ENCODE measurements at places on chromosomes 5 and 9. TPM values are rescaled to one million over a fixed set of nuclear protein-coding genes. Genes with fewer than 3 reads are reported as not detected.

Gene MED22
- 43.8 TPM for total RNA-seq

- no peaks in the 10 kb centered on the region for H3K4me1 ChIP-seq
- no peak overlapping the region for H3K4me3 ChIP-seq
- no peaks in the 10 kb centered on the region for H3K27me3 ChIP-seq
- no peak overlapping the region for H3K27ac ChIP-seq
Measured at GRCh38 chr5:91357012-91357634, 26.0 kb downstream of the ARRDC3 start.

DNA sequence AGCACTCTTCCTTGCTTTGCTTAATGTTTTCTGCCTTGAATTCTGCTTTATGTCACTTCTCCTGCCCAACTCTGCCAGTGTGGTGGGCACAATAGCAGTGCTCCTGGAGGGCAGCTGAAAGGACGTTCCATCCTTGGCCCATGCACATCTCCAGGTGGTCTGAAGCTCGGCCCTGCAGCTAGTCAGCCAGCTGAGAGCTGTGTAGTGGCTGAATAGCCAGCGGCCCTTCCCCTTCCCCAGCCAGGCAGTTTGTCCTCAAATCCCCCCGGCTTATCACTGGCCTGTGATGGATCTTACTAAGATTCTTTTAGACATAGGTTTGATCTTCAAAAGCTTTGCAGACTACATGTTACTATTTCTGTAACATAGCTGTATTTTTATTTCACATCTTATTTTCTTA, 42.7 kb upstream of the ANGPTL2 start:
- H3K4me3 ChIP-seq: no peak overlapping the region
- peak; percentile 5 for DNase-seq
- H3K36me3 ChIP-seq: no peaks in the 10 kb centered on the region

- no peaks in the 10 kb centered on the region for H3K36me3 ChIP-seq
- H3K27ac ChIP-seq: no peak overlapping the region
Measured at GRCh38 chr9:28810388-28811075, 1237.3 kb upstream of the C9orf72 start.

DNA sequence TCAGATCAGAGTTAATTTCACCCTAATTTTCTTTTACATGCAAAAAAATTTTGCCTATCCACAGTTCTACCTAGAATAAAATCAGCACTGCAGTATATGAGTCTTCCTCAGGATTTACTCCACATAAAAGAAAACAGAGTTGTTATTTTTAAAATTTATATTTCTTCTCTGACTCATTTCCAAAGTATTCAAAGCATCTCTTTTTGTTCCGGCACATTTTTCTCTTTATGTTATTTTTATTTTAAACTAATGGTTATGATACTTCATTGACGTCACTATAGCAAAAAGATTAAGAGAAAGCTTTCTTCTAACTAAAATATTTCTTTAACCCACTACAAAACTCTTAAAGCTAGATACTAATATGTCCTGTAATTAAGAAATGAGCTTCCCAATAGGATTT, 590.4 kb downstream of the PRELID2 start:
- H3K36me3 ChIP-seq: no peaks in the 10 kb centered on the region
- no peak for DNase-seq
- no peak overlapping the region for H3K27ac ChIP-seq
- H3K4me1 ChIP-seq: no peaks in the 10 kb centered on the region

- no peaks in the 10 kb centered on the region for H3K27me3 ChIP-seq
- no peaks in the 10 kb centered on the region for H3K36me3 ChIP-seq
- no peaks in the 10 kb centered on the region for H3K4me1 ChIP-seq
Measured at GRCh38 chr5:31516802-31517201, 15.1 kb downstream of the DROSHA start.

All from ovary (tissue), 10 donors.